ENCODE measurements at places on chromosomes 16 and 17.

DNA sequence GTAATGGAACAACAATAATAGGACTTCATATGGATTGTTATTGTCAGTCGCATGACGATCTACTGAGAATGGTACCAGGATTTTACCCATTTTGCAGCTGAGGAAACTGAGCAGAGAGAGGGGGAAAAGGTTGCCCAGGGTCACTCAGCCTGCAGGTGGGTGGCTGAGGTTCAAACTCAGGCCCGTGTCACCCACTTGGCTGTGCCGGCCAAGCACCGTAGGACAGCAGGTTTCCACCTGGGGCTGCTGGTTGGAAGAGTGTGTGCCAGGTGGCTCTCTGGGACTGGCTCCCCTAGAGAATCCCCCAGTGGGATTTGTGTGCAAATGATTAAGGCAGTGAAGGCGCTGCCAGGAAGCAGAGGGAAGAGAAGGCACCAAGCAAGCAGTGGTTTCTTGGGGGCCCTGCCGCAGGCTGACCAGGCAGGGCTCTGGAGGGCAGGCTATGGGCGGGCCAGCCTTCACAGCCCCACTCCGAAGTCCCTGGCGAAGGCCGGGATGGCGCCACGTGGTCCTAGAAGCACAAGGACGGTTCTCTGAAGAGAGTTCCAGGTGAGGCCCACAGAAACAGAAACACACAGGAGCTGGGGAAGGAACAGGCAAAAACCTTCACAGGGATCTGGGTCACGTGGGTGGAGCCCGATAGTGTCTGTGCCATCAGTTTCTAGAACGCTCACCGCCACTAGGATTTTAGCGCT lies 163.5 kb downstream of the IRF8 start:
- no peak for DNase-seq

DNA sequence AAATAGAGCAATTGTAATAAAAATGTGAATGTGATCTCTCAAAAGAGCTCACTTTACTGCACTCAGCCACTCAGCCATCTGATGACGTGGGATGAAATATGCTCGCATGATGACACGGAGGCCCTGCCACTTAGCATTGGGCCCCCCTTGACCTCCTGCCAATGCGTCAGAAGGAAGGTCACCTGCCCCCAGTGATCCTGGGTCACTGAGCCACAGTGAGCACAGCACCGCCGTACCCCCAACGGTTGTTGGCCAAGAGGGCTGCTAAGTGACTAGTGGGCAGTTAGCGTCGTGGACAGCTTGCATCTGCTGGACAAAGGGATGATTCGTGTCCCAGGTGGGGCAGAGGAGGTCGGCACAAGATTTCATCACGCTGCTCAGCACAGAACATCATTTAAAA lies 22.9 kb downstream of the ZC3H18 start:
- DNase-seq: no peak

GRCh38 chr16:30603945-30604315 lies 6.3 kb downstream of the ZNF689 start:
- no peak for DNase-seq

DNA sequence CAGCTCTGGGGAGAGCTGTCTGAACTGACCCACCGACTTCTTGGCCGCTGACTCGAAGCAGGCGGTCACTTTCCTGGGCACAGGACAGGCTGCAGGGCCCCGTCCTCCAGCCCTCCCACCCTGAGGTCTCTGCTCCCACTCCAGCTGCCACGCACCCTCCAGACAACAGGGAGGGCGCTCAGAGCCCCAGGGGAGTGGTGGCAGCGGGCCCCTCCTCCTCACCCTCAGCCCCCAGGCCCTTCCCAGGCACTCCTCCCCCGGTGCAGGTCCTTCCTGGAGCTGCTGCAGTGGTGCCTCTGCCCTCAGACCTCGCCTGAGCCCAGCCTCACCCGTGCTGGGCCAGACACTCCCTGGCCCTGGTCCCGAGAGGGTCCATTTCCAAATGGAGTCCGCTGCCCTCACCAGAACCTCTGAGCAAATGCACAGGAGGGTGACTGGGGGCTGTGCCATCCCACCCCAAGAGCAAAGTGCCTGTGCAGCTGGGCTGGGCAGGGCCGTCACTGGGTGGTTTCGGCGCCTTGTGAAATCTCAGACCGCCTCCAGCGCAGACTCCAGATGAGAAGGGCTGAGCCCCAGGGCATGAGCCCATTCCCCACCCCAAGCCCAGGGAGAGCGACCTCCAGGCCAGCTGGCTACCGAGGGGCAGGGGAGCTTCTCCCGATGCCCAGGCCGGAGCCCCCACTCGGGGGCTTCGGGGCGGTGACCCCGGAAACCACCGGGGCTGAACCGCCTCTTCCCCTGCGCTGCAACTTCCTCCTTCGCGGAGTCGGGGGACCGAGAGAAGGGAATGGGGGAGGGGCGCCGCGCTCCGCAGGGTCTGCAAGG lies 717 bp downstream of the CYBA start:
- no peak for DNase-seq

DNA sequence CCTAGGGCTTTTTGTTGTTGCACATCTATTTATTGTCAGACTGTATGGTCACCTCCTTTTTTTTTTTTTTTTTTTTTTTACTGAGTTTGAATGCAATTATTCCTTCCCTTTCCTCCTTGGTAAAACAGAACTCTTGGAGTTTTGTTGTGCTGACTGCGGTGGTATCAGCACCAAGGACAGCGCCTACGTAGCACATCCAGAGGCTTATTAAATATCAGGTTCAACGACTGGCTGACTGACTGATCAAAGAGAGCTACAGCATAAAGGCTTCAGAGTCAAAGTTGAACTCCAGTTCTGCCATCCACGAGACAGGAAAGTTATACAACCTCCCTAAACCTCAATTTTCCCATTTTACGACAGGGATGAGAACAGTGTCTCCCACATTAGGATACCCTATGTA lies 86.1 kb upstream of the RBFOX1 start:
- no peak for DNase-seq

DNA sequence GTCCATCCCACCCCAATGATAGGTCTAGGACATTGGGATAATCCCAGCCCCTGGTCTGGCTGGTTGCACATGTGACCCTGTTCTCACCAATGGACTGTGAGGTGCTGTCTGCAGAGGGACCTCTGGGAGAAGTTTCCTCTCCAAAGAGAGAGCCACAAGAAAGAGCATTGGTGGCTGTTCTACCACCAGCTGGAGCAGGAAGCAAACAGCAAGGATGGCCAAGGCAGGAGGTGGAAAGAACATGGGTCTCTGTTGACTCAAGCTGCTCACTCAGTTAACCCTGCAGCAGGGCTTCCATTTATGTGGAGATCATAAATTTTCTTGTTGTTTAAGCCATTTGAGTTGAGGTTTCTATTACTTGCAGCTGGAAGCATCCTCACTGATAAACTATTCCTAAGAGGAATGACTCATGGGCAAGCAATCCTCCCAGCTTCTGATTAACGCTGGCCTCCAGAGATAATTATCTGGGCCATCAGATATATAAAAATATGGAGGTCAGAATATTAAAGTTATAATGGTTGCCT lies 52.6 kb downstream of the CYB5B start:
- no peak for DNase-seq

DNA sequence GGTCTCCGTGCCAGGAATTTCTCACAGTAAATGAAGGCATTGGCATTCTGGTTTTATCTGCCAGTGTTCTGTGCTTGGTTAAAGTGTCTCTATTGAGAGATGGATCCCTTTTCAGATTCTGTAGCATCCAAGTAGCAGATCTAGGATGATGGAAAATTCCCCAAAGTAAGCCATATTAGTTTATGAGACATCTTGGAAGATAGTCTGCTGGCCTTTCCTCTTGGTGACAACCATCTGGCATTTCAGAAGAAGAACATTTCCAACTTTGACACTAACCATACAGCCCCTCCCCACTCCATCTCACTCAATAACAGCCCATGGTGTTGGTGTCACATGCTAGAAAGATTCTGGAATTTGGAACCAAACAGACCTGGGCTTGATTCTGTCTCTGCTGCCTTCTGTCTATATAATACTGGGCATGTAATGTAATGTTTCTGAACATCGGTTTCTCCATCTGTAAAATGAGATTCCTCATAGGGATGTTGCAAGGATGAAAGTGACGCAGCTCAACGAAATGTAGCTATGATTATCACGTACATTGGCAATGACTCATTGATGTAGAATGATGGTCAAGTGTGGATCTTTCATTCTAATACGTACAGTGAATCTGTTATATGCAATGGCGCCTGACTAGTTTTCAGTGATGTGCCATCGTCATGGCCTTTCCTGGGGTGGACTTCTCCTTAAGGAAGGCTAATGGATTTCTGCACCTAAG lies 32.6 kb upstream of the PIRT start:
- DNase-seq: no peak

GRCh38 chr17:82023447-82024241 lies 539 bp downstream of the LRRC45 start:
- DNase-seq: no peak

- no peak for DNase-seq
These were observed 156.9 kb upstream of the C17orf78 start for GRCh38 chr17:37218849-37219248.

- no peak for DNase-seq
These were observed 129.5 kb downstream of the DYNLRB2 start for GRCh38 chr16:80670170-80670865.

DNA sequence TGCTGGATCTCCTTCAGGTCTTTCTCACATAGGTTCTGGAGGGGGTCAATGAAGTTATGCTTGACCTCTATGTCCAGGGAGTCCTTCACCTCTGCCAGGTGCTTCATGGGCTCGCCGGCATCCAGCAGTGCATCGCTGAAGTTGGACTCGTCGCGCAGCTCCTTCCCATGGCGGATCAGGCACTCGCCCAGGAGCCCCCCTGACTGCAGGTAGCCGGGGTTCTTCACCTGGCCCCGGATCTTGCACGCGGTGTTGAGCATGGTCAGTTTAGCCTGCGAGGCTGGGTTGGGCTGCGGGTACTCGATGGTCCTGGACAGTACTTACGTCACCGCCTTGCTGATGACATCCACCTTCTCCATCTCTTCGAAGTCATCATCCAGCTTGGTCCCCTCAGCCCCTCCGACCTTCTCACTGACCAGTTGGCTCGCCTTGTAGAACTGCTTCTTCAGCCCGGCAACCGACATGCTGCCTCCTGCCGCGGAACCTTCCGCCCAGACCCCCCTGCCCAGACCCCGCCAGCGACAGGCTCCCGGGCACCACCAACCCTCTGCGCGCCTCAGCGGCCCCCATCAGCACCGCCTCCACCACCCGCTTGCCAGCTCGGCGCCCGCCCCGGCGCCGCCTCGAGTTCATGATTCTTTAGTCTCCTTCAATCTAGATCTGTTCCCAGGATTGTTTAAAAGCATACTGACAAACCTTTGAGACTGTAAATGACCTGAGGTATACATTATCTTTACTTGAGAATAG lies 99.8 kb downstream of the KPNA2 start:
- DNase-seq: no peak

GRCh38 chr17:40457964-40458791 lies 14.9 kb downstream of the IGFBP4 start:
- no peak for DNase-seq

- DNase-seq: no peak
These were observed 15.9 kb upstream of the ARHGAP17 start for GRCh38 chr16:25031132-25031440.

DNA sequence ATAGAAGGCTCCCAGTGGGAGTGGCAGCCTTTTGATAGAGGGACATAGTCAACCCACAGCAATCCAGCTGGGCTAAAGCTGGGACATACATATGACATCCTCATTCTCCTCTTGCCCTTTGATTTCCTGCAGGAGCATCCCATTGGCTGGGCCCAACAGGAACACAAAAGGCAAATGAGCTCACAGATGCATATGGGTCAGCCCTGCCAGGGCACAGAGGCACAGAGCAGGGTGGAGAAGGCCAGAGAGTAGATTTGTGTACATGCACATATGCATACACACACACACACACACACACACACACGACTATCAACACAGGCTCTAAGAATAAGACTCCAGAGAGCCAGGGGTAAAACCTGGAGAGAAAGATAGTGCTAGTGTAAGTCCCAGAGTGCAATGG lies 58.6 kb downstream of the MMD start:
- DNase-seq: no peak

DNA sequence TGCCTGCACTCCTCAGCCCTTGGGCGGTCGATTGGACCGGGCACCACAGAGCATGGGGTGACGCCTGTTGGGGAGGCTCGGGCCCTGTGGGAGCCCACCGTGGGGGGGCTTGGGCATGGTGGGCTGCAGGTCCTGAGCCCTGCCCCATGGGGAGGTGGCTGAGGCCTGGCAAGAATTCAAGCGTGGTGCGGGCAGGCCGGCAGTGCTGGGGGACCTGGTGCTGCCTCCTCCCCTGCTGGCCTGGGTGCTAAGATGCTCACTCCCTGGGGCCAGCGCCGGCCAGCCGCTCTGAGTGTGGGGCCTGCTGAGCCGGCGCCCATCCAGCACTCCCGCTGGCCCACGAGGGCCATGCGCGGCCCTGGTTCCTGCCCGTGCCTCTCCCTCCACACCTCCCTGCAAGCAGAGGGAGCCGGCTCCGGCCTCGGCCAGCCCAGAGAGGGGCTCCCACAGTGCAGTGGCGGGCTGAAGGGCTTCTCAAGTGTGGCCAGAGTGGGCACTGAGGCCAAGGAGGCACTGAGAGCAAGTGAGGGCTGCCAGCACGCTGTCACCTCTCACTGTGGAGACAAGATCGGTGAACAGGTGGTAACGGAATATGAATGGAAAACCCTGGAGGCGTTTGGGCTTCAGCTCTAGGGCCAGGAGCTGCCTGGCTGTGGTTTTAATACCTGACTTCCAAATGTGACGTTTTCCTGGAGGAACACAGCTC lies 28.5 kb downstream of the ST6GALNAC1 start:
- DNase-seq: no peak

DNA sequence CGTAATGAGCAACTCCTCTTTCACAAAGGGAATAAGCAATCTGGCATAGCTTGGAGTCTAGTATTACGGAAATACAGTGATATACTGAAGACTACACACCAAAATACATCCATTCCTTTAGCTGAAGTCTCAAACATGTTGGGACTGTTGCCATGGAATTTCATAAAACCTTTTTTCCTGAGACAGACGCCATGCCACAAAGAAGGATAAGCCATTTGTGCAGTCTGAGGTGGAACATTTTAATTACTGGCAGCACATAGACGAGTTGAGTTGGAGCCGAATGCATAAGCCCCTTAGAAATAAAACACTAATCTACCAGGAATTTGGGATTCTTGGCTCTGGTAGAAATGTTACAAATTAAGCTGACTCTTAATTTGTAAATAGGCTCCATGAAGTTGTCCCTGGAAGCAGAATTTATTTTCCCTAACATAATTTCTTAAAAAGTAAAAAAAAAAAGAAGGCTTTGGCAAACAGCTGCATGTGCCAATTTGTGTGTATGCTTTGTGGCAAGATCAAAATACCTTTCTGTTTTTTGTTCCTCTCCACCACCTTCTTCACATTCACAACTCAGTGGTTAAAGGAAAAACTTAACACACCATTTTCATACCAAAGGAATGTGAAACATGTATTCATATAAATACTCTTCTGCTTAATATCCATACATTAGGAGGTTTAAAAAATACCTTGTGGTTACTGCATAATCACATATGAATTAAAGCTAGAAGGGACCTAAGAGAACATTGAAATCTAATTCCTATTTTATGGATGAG lies 25.5 kb downstream of the GRB7 start:
- DNase-seq: no peak

GRCh38 chr17:6461792-6462524 lies 17.7 kb downstream of the PIMREG start:
- DNase-seq: no peak

GRCh38 chr16:23861874-23862273 lies 26.1 kb downstream of the PRKCB start:
- no peak for DNase-seq
